ENCODE measurements at places on chromosomes 3 and 15. TPM values are rescaled to one million over a fixed set of nuclear protein-coding genes. Genes with fewer than 3 reads are reported as not detected.

The SACM1L gene
- 18.5 TPM for total RNA-seq

The ADAMTSL3 gene
- 2.0 TPM for total RNA-seq

The GOLGA8M gene
- total RNA-seq: not detected

The TRPM1 gene
- not detected for total RNA-seq

The NR2E3 gene
- 0.63 TPM for total RNA-seq

The PPP2R3A gene
- total RNA-seq: 16.1 TPM

The CISH gene
- total RNA-seq: 1.4 TPM

The GPR62 gene
- total RNA-seq: not detected

The TRAT1 gene
- total RNA-seq: not detected

The EIF5A2 gene
- 22.3 TPM for total RNA-seq

The B3GALNT1 gene
- total RNA-seq: 28.5 TPM

The FAN1 gene
- total RNA-seq: 17.8 TPM

The DNASE1L3 gene
- not detected for total RNA-seq

The MEGF11 gene
- not detected for total RNA-seq

The RAD51 gene
- total RNA-seq: 12.1 TPM

The EXOG gene
- total RNA-seq: 39.6 TPM

The ATP8B4 gene
- 0.99 TPM for total RNA-seq

Measured in fibroblast of the aortic adventitia (primary cell).